Osteoblast (primary cell): ENCODE measurements at places on chromosomes 1 and 21. TPM values are rescaled to one million over a fixed set of nuclear protein-coding genes. Genes with fewer than 3 reads are reported as not detected.

The IVL gene
- total RNA-seq, result not detected in 2 replicates

The NBPF12 gene
- 9.8 and 13.0 TPM in 2 replicates for total RNA-seq

The PCNX2 gene
- total RNA-seq, result 56.8 and 68.4 TPM in 2 replicates

The EFNA3 gene
- total RNA-seq, result 1.4 and 2.1 TPM in 2 replicates

The FBXO2 gene
- total RNA-seq, result 0.29 and 0.36 TPM in 2 replicates

DNA sequence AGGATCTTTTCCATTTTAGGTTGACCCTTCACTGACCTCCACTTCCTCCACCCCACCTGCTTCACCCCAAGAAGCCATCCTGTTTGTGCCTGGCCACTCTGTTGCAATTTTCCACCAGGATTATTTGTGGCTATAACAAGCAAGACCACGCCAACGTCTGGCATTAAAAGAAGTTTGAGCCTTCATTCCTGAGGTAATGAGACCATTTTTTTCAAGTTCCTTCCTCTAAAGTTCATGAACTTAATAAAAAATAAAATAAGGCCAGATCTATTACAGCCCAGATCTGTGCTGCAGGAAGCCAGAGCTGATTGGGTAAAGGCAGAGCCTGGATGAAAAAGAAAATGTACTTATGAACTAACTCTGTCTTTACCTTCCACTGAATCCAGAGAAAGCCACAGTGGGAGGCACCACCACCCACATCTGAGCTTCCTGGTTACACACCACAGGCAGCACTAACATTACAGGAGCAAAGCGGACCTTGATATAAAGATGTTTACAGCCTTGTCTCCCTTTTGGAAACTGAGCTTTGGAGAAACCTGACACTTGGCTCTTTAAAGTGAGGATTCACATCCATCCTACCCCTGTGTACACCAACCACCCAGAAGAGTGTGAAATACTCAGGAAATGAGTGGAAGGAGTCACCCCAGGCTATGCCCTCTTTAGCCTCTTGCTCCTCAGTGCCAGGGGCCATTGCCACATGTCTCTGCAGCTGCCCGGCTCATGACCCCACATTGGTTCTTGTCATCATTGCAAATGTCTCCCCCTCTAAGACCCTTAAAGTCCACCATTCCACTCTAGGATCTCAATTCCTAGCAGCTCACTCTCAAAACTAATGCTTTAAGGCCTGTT, 293.6 kb downstream of the PLPP3 start:
- no peaks in the 10 kb centered on the region for H3K36me3 ChIP-seq
- H3K4me1 ChIP-seq, result no peaks in the 10 kb centered on the region
- H3K27me3 ChIP-seq, result no peaks in the 10 kb centered on the region
- no peak overlapping the region for H3K27ac ChIP-seq
- no peak overlapping the region for H3K4me3 ChIP-seq

DNA sequence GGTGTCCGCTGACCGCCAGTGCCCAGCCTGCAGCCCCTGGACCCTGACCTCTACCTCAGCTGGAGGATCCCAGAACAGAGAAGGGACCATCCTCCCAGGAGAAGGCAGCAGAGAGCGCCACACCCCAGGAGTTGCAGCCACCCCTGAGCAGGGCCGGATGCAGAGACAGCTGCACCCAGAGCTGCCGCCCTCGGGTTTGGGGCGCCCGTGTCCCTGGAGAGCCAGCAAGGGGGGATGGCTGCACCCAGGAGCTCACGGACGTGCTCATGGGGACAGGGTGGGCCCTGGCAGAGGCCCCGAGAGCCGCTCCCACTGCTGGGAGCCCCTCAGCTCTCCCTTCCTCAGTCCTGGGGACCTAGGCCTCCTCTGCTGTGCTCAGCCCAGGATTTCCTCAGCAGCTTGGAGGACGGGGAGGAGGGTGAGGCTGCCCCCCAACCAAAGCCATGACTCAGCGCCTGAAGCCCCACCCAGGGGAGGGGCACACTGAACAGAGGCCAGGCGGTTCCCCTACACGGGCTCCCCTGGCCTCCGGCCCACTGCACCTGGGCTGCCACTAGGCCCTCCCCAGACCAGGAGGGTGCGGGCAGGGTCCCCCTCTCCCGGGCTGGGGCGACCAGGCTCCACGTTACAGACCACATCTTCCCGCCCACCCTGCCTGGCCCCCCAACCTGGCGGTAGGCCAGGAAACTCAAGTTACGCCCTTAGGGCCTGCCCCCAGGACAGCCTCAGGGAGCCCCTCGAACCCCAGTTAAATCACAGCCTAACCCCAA, 2.2 kb downstream of the ACAP3 start:
- DNase-seq, result peak; percentile 98
- H3K4me1 ChIP-seq, result peaks cover 34% of the 10 kb centered on the region
- peak overlapping the region; percentile 60 for H3K27ac ChIP-seq
- H3K4me3 ChIP-seq, result peak overlapping the region; percentile 86

DNA sequence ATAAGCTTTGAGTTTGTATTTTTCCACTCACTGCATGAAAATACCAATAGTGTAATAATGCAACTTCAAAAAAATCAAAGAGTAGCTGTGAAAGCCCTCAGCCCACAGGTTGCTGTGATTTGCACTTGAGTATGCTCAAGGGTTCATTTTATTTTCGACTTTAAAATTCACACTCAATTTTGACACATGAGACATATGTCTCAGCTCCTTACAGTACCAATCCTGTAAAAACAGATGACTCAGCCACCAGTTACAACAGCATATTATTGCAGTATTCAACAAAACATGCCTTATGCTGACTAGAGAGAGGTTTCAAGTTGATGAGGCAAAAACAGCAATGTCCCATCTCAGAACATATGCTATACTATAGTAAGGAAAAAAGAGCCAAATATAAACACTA, 66.1 kb downstream of the CYYR1 start:
- H3K36me3 ChIP-seq, result no peaks in the 10 kb centered on the region
- H3K27me3 ChIP-seq, result no peaks in the 10 kb centered on the region
- DNase-seq, result peak; percentile 68
- no peaks in the 10 kb centered on the region for H3K4me1 ChIP-seq
- H3K4me3 ChIP-seq, result no peak overlapping the region
- H3K27ac ChIP-seq, result no peak overlapping the region

DNA sequence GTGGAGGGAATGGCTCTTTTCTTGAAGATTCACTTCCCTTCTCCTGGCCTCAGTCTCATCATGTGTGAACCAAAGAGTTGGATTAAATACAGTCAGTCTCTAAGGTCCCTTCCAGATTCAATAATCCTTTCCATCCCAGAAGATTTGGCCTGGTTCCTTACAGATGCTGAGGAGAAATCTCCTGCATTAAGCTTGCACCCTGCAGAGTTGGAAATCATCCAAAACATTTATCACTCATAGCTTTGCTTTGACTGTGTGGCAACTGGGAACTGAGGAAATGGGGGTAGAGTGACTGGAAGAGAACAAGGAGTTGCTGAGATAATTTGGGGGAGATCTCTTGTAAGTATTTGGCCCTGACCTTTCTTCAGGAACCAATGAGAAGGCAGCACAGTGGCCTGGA, 220.5 kb upstream of the SGIP1 start:
- H3K27ac ChIP-seq, result no peak overlapping the region
- H3K4me1 ChIP-seq, result peaks cover 16% of the 10 kb centered on the region
- no peak overlapping the region for H3K4me3 ChIP-seq
- no peaks in the 10 kb centered on the region for H3K27me3 ChIP-seq
- no peaks in the 10 kb centered on the region for H3K36me3 ChIP-seq

- no peak overlapping the region for H3K27ac ChIP-seq
- H3K36me3 ChIP-seq, result no peaks in the 10 kb centered on the region
- H3K27me3 ChIP-seq, result no peaks in the 10 kb centered on the region
- no peak overlapping the region for H3K4me3 ChIP-seq
Measured at GRCh38 chr1:216847397-216848036, 124.3 kb upstream of the ESRRG start.

DNA sequence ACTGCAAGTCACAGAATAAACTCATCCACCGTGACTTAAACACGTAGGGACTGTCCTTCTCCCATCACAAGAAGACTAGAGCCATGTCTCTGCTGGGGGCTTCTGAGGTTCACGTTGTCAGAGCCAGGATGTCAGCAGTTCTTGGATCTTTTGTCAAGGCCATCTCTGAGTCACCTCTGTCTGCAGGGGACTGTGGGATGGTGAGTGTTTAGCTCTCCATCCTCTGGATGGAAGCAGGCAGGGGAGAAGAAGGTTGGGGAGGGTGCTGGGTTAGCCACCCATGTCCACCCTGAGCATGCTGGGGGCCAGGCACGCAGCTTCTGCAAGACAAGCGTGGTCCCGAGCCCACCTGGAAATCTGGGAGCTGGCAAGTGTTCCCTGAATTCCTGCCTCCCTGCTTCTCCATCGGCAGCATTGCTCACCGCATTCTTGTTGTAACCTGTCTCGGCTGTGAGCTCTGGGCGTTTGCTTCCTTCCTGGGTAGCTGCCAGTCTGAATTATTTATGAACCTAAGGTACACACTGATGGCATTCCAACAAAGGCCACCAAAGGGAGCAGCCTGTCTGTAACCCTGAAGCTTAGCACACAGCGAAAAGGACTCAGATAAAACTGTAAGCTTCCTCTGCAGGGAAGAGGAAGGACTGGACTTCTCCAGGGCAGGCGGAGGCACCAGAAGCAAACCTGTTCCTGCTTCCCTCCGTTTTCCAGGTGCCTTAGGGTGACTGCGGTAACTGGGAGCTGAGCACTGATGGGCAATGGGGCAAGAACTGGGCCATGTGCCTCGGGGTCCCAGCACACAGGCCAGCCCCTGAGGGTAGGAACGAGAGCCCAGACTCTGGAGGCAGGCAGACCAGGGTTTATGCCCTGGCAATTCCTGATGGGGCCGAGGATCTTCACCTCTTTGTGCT, 88.6 kb downstream of the RIPK4 start:
- no peak for DNase-seq
- peaks cover 12% of the 10 kb centered on the region for H3K4me1 ChIP-seq
- no peaks in the 10 kb centered on the region for H3K27me3 ChIP-seq
- H3K36me3 ChIP-seq, result no peaks in the 10 kb centered on the region
- H3K27ac ChIP-seq, result peak overlapping the region; percentile 31

DNA sequence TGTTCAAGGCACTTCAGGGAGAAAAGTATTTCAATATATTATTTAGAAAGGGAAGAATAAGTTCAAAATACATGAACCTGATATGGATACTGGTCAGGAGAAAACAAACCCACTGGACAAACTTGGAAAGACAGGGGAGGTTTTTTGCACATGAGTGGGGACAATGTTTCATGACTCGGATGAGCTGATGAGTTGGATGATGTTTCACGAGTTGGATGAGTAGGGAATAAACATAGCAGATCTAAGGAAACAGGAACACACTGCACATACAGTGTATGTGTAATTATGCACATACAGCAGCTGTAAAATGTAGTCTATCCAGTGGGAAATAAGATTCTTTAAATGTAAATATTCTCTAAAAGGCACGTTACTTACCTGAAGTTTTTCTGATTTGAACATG, 682.9 kb upstream of the ADAMTS5 start:
- no peaks in the 10 kb centered on the region for H3K36me3 ChIP-seq
- H3K4me1 ChIP-seq, result peaks cover 38% of the 10 kb centered on the region
- H3K27me3 ChIP-seq, result no peaks in the 10 kb centered on the region
- no peak for DNase-seq
- peak overlapping the region; percentile 93 for H3K27ac ChIP-seq

GRCh38 chr1:67540025-67540732, 110.0 kb upstream of the SERBP1 start:
- H3K4me3 ChIP-seq, result no peak overlapping the region
- no peak for DNase-seq
- H3K4me1 ChIP-seq, result no peaks in the 10 kb centered on the region
- no peaks in the 10 kb centered on the region for H3K36me3 ChIP-seq
- H3K27me3 ChIP-seq, result no peaks in the 10 kb centered on the region

DNA sequence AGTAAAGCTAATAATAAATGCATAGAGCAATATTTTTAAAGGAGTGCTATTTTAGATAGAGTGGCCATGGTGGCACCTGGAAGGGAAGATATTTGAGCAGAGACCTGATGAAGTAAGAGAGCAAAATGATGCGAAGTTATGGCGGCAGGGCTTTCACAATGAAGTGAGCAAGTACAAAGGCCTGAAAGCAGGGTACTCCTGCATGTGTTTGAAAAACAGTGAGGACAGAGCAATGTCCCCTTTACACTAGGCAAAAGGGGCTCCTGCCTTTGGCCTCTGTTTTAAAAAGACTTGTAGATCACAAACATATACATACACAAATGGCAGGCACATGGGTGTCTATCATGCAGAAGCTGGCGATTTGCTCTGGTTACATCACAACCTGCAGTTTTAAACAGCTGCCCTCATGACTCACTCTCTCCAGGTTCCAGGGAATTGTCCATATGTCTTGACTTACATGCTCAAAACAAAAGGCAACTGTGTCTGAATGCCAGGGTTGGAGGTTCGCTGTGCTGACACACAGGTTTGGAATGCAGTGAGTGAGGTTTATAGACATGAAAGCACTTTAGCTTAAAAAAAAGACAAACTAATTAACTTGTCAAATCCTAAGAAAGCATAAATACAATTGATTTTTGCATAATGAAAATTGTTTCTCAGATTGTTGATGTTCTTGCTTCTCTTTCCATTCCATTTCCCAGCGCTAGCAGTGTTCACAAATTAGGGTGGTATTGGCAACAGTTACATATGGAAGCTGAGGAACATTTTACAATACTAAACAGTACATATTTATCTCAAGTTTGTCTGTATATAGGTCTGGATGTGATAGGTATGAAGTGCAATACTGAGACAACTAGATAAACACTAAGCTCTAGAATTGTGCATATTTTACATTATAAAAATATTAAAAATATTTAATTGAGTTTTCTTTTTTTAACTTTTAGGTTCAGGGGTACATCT, 313.9 kb downstream of the BARHL2 start:
- DNase-seq, result peak; percentile 23
- H3K36me3 ChIP-seq, result no peaks in the 10 kb centered on the region
- no peak overlapping the region for H3K4me3 ChIP-seq

- H3K4me3 ChIP-seq, result no peak overlapping the region
- no peaks in the 10 kb centered on the region for H3K4me1 ChIP-seq
- H3K36me3 ChIP-seq, result no peaks in the 10 kb centered on the region
Measured at GRCh38 chr1:5722635-5723164, 269.5 kb downstream of the NPHP4 start.

DNA sequence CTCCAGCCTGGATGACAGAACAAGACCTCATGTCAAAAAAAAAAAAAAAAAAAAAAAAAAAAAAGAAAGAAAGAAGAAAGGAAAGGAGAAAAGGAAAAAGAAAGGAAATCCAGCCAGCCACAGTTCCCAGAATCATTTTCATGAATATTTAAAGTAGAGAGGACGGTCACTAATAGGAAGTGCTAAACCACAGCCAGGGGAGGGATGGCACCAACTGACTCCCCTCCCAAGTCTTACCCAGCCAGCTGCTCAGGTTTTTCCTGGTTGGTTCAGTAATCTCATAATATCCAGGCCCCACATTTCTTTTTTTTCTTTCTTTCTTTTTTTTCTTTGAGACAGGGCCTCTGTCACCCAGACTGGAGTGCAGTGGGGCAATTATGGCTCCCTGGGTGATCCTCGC, 63.9 kb upstream of the AK4 start:
- H3K27ac ChIP-seq, result no peak overlapping the region
- no peak overlapping the region for H3K4me3 ChIP-seq
- H3K4me1 ChIP-seq, result no peaks in the 10 kb centered on the region
- DNase-seq, result no peak
- H3K36me3 ChIP-seq, result no peaks in the 10 kb centered on the region
- H3K27me3 ChIP-seq, result no peaks in the 10 kb centered on the region
